Liver (tissue), 10 donors: ENCODE measurements at places on chromosomes 13 and 19.

DNA sequence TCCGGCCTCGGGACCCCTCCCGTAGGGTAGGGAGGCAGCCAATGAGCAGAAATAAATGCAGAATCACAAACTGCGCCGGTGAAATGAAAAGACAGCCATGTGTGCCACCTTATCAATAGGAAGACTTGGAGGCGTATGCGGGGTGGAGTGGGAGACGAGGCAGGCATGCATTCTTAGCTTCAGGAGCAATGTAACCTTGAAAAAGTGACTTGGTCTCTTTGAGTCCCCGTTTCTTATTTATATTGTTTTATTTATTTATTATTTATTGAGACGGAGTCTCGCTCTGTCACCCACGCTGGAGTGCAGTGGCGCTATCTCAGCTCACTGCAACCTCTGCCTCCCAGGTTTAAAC lies 16.0 kb downstream of the SSC5D start:
- no peak overlapping the region for H3K4me3 ChIP-seq
- no peak overlapping the region for H3K27ac ChIP-seq
- no peaks in the 10 kb centered on the region for H3K36me3 ChIP-seq
- H3K4me1 ChIP-seq: peaks cover 2% of the 10 kb centered on the region
- H3K27me3 ChIP-seq: no peaks in the 10 kb centered on the region

DNA sequence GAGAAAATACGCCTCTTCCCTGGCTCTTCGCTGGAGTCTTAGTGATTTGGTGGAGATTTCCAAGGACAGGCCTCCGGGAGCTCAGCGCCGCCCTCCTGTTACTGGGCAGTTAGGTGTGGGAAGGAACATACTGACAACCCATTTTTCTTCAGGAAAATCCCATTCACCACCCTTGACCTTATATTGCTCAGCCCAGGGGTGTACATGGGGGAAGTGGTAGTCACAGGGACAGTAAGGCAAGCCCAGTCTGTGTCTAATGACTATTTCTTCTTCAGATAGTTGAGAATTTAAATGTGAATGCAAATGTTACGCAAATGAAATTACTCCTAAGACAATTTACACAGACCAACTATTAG lies 119.4 kb downstream of the UQCRFS1 start:
- no peaks in the 10 kb centered on the region for H3K27me3 ChIP-seq
- H3K27ac ChIP-seq: no peak overlapping the region
- no peaks in the 10 kb centered on the region for H3K4me1 ChIP-seq
- H3K36me3 ChIP-seq: no peaks in the 10 kb centered on the region
- H3K4me3 ChIP-seq: no peak overlapping the region
- DNase-seq: no peak

DNA sequence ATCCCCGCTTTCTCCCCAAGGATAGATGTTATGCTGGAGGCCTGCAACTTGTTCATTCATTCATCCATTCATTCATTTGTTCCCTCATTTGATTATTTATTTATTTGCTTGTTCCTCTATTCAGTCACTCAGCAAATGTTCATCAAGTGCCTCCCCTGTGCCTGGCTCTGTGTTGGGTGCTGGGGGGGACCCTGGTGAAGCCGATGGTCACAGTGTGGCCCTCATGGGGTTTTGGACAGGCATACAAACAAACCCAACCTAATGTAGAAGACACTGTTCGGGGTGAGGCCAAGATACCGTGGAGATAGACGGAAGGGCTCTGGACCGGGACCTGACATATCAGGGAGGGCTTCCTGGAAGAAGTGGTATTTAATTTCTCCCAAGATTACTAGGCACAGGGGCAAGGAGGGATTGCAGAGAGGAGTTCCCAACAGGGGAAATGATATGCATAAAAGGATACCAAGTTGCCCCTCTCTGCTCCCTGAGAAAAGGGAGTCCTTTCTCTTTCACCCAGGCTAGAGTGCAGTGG lies 58.1 kb downstream of the ZNF536 start:
- H3K27me3 ChIP-seq: no peaks in the 10 kb centered on the region
- no peak for DNase-seq
- no peak overlapping the region for H3K27ac ChIP-seq
- no peaks in the 10 kb centered on the region for H3K36me3 ChIP-seq
- H3K4me3 ChIP-seq: no peak overlapping the region
- H3K4me1 ChIP-seq: no peaks in the 10 kb centered on the region

GRCh38 chr19:51716925-51717324 lies 6.9 kb downstream of the HAS1 start:
- H3K27me3 ChIP-seq: peaks cover 3% of the 10 kb centered on the region
- no peaks in the 10 kb centered on the region for H3K4me1 ChIP-seq
- H3K27ac ChIP-seq: no peak overlapping the region
- no peaks in the 10 kb centered on the region for H3K36me3 ChIP-seq
- H3K4me3 ChIP-seq: no peak overlapping the region
- DNase-seq: no peak

- no peaks in the 10 kb centered on the region for H3K27me3 ChIP-seq
- peak; percentile 46 for DNase-seq
- peak within 1 kb of the TSS; percentile 49 for H3K4me3 ChIP-seq
- peak within 1 kb of the TSS; percentile 70 for H3K27ac ChIP-seq
- no peaks in the 10 kb centered on the region for H3K4me1 ChIP-seq
These were observed at the start of gene JAK3 for GRCh38 chr19:17847538-17848366. Gene JAK3 (minus strand): TSS chr19:17847982. CDS start chr19:17844417, 3,565 bp downstream.

DNA sequence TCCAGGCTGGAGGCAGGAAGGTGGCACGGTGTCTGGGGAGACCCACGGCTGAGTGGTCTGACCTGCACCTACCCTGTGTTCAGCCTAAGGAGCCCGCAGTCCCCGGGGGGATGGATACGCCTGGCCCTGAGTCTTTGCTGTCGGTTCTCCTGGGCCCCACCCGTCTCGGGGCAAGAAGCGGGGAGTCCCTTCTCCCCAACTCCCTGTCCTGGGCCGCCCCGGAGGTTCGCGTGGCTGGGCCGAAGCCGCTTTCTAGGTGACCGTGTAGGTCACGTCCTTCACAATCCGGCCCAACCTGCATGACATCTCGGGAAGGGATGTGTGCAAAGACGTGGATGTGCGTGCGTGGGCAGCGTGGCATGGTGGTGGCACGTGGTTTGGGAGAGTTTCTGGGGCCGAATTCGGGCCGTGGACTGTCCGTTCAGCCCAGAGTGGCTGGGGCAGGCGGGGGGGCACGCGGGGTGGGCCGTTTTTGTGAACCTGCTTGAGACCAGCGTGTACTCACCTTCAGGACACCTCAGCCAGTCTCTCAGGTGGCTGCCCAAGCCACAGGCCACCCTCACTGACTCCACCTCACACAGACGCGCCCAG lies 103.3 kb downstream of the PTPRS start:
- H3K27me3 ChIP-seq: no peaks in the 10 kb centered on the region
- H3K4me3 ChIP-seq: no peak overlapping the region
- DNase-seq: no peak
- H3K36me3 ChIP-seq: no peaks in the 10 kb centered on the region
- no peak overlapping the region for H3K27ac ChIP-seq

- peaks cover 3% of the 10 kb centered on the region for H3K27me3 ChIP-seq
- no peaks in the 10 kb centered on the region for H3K4me1 ChIP-seq
- no peaks in the 10 kb centered on the region for H3K36me3 ChIP-seq
- no peak overlapping the region for H3K4me3 ChIP-seq
These were observed 651 bp downstream of the GAPDHS start for GRCh38 chr19:35533822-35534392.

GRCh38 chr13:44068737-44069136 lies 189.0 kb downstream of the LACC1 start:
- H3K27me3 ChIP-seq: no peaks in the 10 kb centered on the region
- H3K4me3 ChIP-seq: no peak overlapping the region
- H3K36me3 ChIP-seq: no peaks in the 10 kb centered on the region

DNA sequence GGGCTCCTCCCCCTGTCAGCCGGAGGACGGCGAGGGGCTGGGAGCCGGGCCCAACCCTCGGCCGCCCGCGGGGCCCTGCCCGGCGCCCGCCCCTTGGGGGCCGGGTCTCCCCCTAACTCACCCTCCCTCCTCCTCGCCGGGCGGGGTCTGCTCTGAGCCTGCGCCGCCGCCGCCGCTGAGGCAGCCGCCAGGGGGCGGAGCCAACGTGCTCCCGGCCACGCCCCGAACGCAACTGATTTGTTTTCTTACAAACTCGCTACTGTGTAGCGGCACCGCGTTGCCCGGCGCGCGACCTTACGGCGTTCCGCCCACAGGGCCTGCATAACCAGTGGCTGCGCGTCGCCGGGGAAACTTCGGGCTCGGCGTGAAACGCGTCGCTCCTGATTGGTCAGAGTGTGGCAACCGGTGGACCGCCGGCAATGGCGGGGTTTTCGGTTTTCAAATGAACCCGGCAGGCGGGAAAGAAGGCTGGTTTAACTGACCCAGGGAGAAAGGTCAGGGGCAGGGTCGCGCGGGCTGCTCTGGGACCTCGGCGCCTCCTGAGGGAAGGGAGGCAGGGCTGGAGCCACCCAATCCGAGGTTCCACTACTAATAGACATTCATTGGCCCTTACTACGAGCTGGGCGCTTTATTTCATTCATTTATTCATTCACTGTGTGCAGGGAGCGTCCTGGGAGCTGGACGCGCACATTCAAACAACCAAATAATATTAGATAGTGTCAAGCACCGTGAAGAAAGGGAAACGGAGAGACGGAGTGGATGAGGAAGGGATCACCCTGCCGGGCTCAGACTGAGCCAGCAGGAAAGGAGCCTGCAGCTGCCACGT lies at the start of gene CDKN2D:
TSS of gene CDKN2D (minus strand) at position 154 of the 826 bp plus-strand sequence. CDS start 326 bp downstream, outside the sequence.
- peak; percentile 99 for DNase-seq
- H3K4me1 ChIP-seq: peaks cover 28% of the 10 kb centered on the region
- peak within 1 kb of the TSS; percentile 91 for H3K4me3 ChIP-seq

- no peak overlapping the region for H3K4me3 ChIP-seq
- no peaks in the 10 kb centered on the region for H3K27me3 ChIP-seq
- H3K4me1 ChIP-seq: no peaks in the 10 kb centered on the region
- no peaks in the 10 kb centered on the region for H3K36me3 ChIP-seq
- H3K27ac ChIP-seq: no peak overlapping the region
These were observed 56.3 kb downstream of the PSG3 start for GRCh38 chr19:42683917-42684513.

DNA sequence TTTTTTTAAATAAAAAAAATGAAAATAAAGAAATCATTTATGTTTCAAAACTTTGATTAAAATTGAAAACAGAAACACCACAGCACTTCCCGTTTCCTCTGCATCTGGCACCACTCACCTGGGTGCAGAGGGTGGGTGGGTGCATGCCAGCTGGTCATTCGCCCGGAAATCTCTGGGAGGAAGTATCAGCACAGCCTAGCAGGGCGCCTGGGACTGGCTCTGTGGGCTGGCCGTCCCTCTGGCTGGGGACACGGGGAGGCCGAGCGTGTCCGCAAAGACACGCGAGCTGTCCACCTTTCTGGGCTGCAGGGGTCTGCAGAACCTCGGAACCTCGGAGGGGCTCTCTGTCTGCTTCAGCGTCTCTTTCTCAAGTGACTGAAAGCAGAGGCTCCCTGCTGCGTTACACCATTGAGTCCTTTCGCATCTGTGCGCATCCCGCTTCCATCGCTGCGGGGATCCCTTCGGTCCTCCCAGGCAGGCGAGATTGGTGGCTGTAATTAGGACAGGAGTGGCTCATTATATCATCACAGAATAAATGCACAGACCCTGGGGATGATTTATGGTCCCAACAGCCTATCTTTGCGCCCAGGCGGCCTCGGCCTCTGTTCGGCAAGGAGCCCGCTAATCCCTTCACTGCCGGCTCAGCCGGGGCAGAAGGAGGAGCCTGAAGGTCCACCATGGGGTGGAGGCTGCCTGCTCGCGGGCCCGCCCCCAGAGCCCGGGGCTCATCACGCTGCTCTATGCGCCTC lies 17.2 kb downstream of the CRTC1 start:
- DNase-seq: no peak
- peak overlapping the region; percentile 13 for H3K4me3 ChIP-seq
- peaks cover 20% of the 10 kb centered on the region for H3K4me1 ChIP-seq
- H3K36me3 ChIP-seq: no peaks in the 10 kb centered on the region

- H3K4me3 ChIP-seq: no peak overlapping the region
- no peaks in the 10 kb centered on the region for H3K27me3 ChIP-seq
- H3K36me3 ChIP-seq: no peaks in the 10 kb centered on the region
- DNase-seq: no peak
- H3K4me1 ChIP-seq: peaks cover 24% of the 10 kb centered on the region
- no peak overlapping the region for H3K27ac ChIP-seq
These were observed 148.7 kb upstream of the RNF113B start for GRCh38 chr13:98325724-98326123.

DNA sequence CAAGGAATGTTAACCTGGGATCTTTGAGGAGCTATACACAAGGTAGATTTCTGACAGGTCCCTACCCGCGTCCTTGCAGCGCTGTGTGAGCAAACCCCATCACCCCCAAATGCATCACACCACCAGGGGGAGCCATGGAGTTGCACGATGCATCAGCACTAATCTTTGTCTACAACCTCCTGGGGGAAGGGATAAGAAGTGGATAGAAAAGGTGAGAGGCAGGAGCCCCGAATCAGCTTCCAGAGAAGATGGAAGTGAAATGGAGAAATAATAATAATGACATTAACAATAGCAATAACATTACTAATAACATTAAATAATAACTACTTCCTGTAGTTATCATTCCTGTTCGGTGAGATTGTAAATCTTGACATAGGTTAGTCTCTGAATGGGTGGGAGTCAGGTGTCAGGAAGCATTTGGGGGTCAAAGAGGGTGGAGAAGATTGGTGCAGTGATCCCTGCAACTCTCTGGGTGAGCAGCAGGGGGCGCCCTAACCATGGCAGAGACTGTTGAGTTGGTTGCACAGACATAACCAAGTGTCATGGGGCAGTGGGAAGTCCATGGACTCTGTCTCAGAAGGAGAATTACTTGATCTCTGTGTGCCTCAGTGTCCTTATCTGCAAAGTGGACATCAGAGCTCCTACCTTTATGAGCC lies 16.5 kb downstream of the SIGLEC7 start:
- no peaks in the 10 kb centered on the region for H3K36me3 ChIP-seq
- H3K27me3 ChIP-seq: no peaks in the 10 kb centered on the region
- H3K27ac ChIP-seq: no peak overlapping the region
- H3K4me3 ChIP-seq: no peak overlapping the region
- H3K4me1 ChIP-seq: no peaks in the 10 kb centered on the region

DNA sequence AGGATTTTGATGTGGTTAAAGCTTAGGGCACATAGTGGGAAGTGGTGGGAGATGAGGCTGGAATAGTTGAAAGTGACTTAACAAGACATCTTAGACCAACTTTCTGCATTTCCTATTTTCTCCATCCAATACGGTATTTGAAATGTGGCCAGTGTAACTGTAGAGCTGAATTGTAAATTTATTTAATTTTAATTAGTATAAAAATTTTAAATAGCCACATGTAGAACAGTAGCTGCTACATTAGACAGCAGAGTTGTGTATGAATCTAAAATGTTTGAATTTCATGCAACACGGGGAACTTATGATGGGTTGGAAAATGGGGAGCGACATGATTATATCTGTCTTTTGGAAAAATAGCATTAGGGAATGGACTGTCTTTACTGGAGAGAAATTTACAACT lies 7.1 kb upstream of the SCEL start:
- no peak for DNase-seq
- no peaks in the 10 kb centered on the region for H3K4me1 ChIP-seq
- H3K36me3 ChIP-seq: no peaks in the 10 kb centered on the region

DNA sequence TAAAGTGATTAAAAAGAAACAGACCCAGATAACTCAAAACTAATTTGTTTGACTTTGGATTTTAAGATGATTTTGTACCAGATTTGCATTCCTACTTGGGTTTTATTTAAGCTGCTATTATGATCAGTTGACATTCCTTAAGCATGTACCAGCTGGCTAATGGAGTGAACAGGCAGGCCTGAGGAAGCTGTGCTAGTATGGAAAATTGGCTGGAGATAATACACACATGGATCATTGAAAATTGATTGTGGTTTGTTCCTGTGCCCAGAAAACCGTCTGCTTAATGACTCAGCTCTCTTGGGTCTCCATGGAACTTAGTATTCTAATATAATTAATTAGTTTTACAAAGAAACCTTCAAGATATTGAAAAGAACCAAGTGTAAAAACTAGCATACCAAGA lies 22.6 kb downstream of the POLR1D start:
- H3K36me3 ChIP-seq: peaks cover 8% of the 10 kb centered on the region
- H3K27me3 ChIP-seq: no peaks in the 10 kb centered on the region
- H3K4me1 ChIP-seq: peaks cover 16% of the 10 kb centered on the region
- no peak overlapping the region for H3K27ac ChIP-seq
- H3K4me3 ChIP-seq: no peak overlapping the region
- no peak for DNase-seq
